ENCODE measurements at places on chromosomes 16 and 17.

DNA sequence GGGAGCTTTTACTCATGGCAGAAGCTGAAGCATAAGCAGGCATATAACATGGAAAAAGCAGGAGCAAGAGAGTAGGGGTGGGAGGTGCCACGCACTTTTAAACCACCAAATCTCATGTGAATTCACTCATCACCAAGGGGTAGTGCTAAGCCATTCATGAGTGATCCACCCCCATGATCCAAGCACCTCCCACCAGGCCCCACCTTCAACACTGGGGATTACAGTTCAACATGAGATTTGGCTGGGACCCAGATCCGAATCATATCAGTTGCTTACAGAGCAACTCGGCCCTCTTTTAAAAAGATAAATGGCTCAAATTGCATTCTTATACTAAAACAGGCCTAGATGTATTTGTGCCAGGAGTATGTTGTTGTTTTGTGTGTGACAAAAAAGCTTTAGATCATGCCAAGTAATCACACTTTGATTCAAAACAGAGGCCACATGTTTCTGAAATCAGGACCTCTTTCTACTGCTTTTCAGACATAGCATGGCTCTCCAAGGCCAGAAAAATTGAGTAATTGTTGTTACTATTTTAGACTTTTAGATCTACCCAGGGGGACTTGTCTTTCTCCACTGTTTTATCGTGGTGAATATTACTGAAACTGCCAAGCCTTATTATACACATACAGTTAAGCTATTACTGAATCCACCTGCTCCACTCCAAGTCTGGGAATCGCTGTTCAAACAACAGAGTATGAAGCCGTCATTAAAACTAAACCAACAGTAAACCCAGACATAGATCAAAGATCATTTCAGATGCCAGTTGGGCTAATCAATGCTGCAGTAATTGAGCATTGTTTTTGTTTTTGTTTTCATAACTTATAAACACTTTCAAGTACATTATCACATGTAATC, 163.3 kb downstream of the KCNJ2 start:
- DNase-seq: no peak

DNA sequence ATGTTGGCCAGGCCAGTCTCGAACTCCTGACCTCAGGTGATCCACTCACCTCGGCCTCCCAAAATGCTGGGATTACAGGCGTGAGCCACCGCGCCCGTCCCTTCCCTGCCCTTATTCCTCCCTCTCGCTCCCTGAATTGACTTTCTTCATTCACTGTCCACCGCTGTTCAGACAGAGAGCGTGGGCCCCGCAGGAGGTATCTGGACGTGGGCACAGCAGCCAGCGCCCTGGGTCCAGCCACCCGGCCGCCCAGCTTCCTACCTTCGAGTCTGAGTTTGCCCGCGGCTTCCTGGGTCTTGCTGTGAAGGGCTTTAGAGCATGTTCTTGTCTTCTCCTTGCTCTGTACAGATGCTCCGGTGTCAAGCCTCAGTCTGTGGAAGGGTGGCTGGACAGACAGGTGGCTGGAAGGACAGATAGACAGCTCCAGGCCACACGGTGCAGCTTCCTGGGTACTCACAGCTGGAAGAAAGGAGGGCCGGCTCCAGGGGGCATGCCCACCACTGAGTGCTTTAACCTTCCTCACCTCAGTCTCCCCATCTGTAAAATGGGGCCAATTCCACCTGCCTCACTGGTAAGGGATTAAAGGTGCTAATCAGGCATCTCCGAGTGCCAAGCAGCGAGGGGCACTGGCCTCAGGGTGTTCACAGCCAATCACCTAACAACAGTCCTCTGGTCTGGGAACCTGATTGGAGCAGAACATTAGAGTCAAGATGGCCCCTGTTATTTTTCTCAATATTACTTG, 13.6 kb downstream of the RHBDF2 start:
- DNase-seq: no peak

DNA sequence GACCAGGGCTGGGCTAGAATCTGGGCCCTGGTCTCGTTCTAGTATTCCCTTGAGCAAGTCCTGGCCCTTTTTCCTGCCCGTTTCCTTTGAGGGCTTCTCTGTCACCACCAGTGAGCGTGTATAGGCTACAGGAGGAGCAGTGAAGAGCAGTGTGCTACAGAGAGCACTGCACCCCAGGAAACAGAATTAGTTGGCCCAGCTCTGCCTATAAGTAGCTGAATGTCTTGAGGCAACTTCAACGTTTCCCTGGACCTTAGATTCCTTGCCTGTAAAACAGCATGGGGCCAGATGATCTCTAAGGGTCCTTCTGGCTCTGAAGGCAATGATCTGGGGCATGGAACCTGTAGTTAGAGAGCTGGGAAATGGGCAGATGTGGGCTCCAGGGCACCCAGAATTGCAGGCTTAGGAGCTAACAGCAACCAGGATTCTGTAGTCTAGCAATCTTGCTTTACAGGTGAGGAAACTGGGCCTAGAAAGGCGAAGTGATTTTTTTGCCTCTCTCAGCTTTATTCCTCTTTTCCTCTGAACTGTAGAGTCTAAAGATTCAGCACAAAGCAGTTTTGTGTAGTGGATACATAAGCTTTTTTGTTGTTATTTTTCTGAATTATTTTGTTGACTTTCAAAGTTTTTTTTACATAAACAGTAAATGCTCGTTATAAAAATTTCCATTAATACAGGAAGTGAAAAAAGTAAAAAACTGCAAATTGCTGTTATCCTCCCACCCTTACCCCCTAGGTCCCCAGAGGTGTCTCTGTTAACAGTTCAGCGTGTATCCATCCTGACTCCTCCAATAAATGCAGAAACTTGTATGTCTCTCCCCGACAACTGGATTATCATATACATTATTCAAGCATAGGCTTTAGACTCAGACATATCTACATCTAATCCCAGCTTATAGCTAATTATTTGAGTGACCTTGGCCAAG, 1.7 kb upstream of the MYL4 start:
- DNase-seq: no peak

DNA sequence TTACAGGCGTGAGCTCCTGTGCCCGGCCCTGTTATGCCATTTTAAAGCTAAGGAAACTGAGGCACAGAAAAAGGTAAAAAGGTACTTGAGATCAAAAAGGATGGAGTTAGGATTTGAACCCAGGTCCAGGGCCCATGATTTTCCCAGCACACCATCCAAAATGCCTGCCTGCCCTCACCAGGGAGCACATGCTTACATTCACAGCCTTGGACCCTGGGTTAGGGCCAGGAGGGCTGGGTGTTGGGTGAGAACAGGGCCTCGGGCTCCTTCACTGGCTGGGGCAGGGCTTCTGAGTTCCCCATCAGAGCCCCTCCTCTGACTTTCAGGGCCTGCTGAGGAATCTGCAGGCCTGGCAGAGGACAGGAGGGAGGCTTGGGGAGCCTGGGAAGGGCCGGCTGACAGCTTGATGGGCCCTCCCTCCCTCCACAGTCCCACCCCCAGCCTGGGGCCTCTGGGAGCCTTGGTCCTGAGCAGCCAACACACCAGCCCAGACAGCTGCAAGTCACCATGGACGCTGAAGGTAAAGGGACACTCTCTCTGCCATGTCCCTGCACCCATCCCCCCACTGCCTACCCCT, at the start of gene QPRT:
Gene QPRT, plus strand, starts transcription at position 490 of the 577 bp plus-strand sequence. Its CDS starts 18 bp downstream, at position 508.
- peak; percentile 70 for DNase-seq

DNA sequence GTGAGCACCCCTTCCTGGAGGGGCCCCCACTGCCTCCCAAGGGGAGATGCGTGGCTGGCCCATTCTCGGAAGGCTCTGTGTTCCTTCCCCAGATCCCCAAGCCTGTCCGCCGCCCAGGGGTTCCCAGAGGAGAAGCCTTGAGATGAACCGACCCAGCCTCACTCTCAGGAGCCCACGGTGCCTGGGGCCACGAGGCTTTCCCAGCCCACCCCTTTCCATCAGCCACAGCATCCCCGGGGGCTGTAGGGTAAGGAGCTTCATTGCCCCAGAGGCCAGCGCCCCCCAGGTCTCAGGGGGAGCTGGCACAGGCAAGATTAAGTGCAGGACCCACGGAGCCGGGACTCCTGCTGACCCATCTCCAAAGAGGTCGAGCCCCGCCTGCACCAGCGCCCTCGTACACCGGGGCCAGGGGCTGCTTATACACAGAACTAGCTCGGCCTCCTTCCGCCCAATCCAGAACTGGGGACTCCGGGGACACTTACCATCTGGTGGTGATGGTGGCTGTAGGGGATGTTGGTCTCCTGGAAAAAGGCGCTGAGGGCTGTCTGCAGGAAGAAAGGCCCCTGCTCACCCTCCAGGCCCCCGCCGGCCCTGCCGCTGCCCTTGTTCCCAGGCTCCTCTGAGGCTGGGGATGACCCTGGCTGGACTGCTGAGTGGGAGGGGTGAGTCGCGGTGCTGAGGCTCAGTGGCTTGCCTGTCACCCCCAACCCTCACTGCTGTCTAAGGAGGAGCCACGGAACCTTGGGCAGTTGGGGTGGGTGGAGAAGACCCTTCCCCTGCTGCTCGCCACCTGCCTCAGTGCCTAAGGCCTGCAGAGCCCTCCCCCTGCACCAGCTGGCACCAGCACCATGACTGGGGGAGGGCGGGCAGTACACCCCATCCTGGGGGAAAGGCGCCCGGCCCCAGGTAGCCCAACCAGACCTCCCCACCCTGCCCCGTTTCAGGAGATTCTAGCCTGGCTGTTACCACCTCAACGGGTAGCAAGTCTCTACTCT, 4.4 kb downstream of the UBALD1 start:
- no peak for DNase-seq

DNA sequence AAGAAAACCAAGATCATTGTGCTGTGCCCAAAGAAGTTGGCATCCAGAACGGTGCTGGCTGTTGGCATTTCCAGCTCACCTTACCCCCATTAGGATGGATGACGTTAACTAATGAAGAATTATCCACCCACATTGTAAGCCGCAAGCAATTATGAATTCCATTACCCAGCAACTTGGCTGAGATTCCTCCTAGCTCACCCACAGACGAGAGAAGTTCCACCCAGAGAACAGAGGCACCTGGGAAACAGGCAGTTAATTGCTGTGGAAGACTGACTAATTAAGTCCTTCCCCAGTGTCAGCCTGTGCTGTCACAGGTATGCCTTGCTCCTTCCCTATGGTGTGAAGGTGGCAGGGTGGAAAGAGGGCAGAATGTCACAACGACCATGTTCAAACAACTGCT, 456.2 kb upstream of the CDH5 start:
- no peak for DNase-seq

DNA sequence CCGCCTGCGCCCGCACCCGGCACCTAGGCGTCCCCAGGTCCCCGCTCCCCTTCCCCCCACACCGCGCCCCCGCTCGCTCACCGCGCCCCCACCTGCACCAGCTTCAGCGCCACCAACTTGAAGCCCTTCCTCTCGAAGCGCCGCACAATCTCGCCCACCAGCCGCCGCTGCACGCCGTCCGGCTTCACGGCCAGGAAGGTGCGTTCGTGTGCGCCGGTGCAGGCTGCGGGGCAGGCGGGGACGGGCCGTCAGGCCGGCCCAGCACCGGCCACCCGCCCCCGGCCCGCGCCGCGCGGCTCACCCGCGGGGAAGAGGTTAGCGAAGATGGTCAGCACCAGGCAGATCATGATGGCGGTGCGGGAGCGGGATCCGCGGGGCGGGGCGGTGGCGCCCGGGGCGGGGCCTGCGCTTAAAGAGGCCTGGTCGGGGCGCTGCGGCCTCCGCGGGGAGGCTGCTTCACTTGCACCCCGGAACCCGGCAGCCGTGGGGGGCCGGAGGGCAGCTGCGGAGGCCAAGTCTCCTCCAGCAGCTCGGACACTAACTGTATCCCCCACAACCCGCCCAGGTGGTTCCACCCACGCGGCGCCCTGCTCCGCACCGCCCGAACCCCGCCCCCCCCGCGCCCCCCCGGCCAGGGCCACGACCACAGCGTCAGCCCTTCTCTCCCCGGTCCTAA, at the start of gene NME3:
Gene NME3, minus strand, starts transcription at position 356 of the 676 bp plus-strand sequence. Its CDS starts 9 bp downstream, at position 347.
- peak; percentile 61 for DNase-seq

GRCh38 chr17:70484050-70484449, 314.7 kb downstream of the KCNJ2 start:
- no peak for DNase-seq

GRCh38 chr16:6081320-6081976, 983.9 kb upstream of the EEF2KMT start:
- DNase-seq: peak; percentile 35

- DNase-seq: no peak
Measured at GRCh38 chr16:79104567-79104966, 496.0 kb downstream of the MAF start.

- no peak for DNase-seq
Measured at GRCh38 chr17:43864161-43864984, 17.4 kb downstream of the CD300LG start.

DNA sequence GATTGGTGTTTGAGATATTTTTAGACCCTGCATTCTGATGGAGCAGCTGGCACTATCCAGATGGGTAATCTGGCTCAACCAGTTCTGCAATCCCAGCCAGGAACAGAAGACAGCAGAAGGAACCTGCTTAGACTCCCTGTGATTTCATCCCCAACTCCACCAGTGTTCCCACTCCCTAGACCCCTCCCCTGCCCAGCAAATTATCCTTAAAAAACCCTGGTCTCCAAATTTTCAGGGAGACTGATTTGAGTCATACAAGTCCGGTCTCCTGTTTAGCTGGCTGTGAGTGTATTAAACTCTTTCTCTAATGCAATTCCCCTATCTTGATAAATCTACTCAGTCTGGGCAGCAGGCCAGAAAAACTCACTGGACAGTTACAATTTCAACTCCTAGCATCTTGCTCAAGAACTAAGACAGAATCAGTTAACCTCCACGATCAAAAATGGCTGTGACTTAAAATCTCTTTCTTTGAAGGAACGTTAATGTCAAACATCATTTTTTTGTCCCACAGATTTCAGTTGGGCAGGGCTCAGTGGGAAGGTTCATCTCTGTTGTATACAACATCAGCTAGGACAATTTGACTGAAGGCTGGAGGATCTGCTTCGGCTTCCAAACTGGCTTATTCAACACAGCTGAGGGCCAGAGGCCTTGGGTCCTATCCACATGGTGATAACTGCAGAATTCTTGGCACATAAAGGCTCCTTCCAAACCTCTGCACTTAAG, 4.9 kb upstream of the RBL2 start:
- peak; percentile 64 for DNase-seq

DNA sequence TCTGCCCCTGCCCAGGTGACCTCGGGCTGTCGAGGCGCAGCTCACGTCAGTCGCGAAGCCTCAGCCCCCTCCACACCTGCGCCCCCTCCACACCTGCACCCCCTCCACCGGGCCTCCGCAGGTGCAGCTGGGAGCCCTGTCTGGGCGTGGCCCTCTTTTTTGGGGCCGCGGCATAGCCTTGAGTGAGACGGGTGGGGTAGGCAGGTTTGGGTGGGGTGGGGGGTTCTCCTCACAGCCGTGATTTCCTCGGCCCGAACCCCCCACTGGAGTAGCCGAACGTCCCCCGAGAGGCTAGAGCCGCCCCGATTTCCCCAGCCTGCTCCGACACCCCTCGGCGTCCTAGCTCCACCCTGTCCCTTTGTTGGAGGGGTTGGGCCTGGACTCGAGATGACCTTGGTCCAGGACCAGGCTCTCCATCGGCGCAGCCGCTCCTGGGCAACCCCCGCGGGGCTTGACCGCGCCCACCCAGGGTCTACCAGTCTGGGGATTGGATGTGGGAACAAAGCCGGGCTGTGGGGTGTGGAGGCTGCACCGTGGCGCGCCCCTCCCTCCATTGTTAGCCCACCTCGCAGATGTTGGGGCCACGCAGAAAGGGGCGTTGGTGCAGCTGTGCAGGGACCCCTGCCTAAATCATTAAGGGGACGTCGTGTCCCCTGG, 626 bp downstream of the TUBB3 start:
- peak; percentile 26 for DNase-seq
